H7 (cell line): ENCODE measurements at places on chromosomes 4 and X.

- DNase-seq: no peak
These were observed 9.1 kb downstream of the NSD2 start for GRCh38 chr4:1880332-1880731.

GRCh38 chr4:70969076-70969475, 24.4 kb upstream of the DCK start:
- no peak for DNase-seq

GRCh38 chr4:107643021-107643420, 77.0 kb downstream of the PAPSS1 start:
- no peak for DNase-seq

- DNase-seq: no peak
These were observed 76.2 kb downstream of the PRRG1 start for GRCh38 chrX:37425370-37425769.

DNA sequence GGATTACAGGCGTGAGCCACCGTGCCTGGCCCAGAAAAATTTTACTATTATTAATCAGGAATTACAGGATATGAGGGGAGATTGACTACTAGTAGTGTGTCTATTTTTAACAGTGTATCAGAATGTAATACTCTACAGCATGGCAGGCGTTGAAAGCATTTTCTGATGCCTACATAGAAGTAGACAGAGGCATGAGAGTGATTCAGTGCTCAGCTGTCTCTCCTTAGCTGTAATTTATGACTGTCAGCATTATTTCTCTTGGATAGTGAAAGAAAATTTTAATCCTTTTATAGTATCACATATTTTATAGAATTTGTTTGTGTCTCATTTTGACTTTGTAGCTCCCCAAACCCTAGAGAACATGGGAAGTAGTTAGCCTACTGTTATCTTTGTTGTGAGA, 20.7 kb downstream of the ARHGAP24 start:
- no peak for DNase-seq

DNA sequence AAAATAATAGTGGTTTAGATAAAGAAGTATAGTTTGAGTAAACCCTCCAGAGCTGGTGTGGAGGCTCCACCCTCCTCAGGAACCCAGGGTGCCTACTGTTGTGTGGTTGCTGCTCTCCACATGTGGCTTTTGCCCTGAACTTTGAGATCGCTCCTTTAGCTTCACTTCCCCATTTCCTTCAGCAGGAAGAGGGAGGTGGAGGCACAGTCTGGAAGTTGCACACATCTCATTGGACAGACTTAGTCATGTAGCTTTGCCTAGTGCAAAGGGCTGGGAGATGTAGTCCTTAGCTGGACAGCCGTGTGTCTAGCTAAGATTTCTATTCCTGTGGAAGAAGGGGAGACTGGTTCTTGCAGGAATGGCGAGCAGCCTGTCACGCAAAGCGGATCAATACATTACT, 37.9 kb downstream of the RGS12 start:
- DNase-seq: no peak

DNA sequence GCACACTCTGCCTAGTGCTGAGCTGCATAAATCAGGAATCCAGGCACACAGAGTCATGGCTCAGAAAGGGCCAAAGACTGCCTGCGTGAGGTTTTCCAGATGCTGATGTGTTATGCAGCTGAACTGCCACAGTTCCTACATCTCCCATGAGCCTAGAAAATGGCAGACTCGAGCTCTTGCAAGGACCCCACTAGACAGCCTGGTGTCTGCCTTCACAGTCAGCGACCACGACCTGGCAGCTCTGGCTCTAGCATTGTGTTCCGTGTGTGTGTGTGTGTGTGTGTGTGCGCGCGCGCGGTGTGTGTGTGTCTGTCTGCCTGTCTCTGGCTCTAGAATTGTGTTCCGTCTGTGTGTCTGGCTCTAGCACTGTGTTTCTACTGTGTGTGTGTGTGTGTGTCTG, 203.6 kb upstream of the AGTR2 start:
- no peak for DNase-seq

DNA sequence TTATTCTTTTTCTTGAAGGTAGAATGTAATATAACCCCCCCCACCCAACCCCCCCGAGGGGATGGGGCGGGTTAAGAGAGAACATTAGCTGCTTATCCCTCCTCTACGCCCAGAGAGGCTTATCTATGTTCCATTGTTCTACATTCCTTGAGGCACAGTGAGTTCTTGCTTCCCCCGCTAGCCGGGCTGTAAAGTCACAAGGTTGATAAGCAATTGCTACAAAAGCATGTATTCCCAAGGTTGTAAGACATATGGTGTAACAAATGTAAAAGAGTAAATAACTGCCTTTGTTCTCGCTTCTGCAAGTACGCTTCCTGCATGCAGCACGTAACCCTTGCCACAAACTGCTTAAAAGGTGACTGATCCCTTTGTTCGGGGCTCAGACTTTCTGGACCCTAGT, 8.2 kb downstream of the DCAF8L2 start:
- DNase-seq: no peak

- DNase-seq: peak; percentile 62
These were observed 121.3 kb downstream of the PRKX start for GRCh38 chrX:3592184-3592583.

DNA sequence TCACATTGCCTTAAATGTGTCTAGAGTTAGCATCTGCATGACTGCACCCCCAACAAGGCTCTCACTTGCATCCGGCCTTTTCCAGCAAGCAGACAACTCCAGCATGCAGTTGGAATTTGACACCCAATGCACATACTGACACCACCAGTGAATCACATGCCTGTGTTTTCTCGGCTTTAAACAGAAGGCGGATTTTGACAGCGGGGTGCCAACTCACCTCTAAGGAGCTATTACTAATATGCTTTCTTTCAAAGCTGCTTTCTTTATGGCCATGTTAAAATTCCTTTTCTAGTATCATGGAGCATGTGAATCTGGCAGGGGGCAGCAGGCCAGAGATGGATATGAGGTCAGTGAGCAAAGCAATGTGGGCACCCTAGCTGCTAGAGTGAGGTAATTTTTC, 78.0 kb upstream of the CLNK start:
- DNase-seq: no peak
